Fibroblast of skin of abdomen (primary cell): ENCODE measurements at places on chromosomes 2 and 18.
A peak's percentile ranks its signal among the peaks of the same experiment; 100 is the strongest.

- no peak for DNase-seq
Measured at GRCh38 chr2:237378650-237379049, 35.3 kb downstream of the COL6A3 start.

DNA sequence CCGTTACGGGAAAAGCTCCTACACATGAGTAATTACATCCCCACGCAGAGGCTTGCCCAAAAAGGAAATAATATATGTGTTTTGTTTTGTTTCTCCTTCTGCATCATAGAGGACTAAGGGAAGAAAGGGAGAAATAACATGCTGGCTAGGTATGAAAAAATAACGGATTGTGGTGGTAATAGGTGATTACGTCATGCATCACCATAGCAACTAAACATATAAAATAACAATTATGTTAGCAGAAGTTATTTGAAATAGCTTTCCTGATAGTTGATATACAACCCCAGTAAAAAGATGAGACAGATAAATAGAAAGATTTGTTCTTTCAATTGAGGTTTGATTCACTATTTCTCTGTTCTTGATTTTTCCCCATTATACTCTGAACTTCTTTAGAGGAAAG is 518.0 kb downstream of the ZNF516 start:
- no peak for DNase-seq

DNA sequence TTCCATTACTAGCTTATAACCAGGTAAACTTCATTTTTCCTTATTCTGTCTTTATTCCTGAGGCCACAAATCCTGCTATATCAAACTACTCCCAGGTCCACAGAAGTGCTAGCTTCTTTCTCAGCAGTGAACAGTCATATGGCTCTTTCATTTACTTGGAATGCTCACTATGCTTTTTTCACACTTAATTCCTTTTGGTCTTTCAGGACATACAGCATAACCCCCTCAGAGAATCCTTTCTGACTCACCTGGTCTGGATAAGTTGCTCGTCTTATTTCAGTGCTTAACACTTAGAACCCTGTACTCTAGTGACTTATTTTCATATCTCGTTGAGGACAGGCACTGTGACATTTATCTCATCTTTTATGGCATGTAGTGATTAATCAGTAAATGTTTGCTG is 325.0 kb upstream of the UBE2E3 start:
- peak; percentile 63 for DNase-seq

- DNase-seq, result peak; percentile 60
Measured at GRCh38 chr2:55148269-55148668, 83.8 kb downstream of the CLHC1 start.

- DNase-seq, result peak; percentile 43
Measured at GRCh38 chr18:11946756-11947155, 34.6 kb upstream of the IMPA2 start.

DNA sequence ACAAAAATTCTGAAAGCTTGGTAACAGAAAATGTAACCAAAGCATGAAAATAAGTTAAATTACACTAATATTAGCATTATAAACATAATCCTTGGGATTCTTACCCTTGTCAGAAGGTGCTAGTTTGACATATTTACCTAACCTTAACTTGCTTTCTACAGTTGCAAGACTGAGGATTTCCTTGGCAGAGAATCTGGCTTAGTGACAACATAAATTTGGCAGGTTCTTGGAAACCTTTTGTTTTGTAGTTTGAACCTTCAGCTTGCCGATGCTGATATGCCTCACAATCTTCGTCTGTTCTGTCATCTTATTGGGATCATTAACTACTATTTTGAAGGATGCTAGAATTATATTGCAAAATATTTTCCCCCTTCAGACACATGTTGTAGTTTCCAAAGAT is 3.4 kb downstream of the XIRP2 start:
- no peak for DNase-seq

GRCh38 chr2:148965623-148966437 is 72.7 kb upstream of the LYPD6B start:
- no peak for DNase-seq

GRCh38 chr2:23826040-23826439 is 100.9 kb downstream of the ATAD2B start:
- peak; percentile 6 for DNase-seq

DNA sequence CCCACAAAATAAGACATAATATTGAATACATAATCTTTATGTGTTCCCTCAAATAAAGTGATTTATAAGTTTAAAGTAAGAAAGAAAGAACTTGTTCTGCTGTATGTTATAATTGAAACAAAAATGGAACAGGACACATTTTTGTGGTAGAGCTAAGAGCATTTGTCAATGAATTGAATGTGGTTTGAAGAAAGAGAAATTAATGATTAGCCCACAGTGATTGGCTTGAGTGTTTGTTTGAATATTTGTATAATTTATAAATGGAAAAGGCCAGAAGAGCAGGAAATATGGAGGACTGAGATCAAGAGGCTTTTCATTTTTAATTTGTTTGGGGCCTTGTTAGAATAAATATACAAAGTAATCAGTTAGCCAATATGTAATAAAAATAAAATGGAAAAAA is 395.1 kb upstream of the CDH19 start:
- no peak for DNase-seq

DNA sequence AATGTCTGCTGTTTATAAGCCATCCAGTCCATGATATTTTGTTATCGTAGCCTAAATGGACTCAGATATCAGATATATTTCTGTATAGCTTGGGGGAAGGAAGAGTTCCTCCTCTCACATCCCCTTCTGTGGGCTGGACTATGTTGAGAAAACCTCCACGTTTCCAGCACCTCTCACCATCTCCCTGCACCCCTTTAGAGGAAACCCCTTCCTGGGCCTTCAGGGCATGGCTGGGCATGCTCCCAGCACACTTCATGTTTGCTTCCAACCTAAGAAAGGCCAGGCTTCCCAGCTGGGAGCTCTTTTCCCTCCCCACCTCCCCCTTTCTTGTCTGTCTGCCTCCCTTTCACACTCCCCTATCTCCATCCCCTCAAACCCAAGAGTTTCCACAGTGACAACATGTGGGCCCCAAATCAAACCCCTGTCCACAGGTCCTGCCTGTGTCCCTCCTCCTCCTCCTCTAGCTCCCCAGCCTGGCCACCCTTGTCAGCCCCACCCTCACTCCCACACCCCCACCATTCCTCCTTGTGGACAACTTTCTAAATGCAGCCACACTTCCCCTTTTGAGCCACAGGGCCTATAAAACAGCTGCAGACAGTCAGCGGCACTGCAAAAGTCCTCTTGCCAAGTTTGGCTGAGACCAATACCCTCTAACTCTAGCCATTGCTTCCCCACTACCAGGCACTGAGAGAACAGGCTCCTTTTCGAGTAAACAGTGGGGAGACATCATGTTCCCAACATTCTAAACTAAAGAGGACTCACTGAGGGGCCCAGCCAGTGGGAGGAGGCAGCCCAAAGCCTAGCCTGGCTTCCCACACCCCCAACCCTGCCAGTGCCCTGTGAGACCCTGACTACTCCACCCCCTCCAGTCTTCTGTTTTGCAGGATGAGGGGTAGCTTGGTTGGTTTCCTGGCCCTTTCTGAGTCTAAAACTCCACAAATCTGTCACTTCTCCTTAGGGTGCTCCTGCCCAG is 120.5 kb downstream of the ZFP36L2 start:
- peak; percentile 51 for DNase-seq

GRCh38 chr2:88265352-88266303 is 95.5 kb downstream of the THNSL2 start:
- no peak for DNase-seq

- DNase-seq, result no peak
Measured at GRCh38 chr2:1584691-1585485, 159.4 kb downstream of the PXDN start.

- no peak for DNase-seq
Measured at GRCh38 chr2:29073933-29074332, 390 bp downstream of the PCARE start.

GRCh38 chr2:230974096-230974913 is 21.6 kb upstream of the SPATA3 start:
- peak; percentile 43 for DNase-seq

GRCh38 chr2:137020452-137021196 is 255.3 kb downstream of the THSD7B start:
- DNase-seq, result no peak

GRCh38 chr2:119827866-119828507 is 68.3 kb downstream of the PTPN4 start:
- DNase-seq, result no peak

GRCh38 chr2:168490015-168490874 is 34.2 kb downstream of the CERS6 start:
- peak; percentile 49 for DNase-seq
